T47D (cell line): ENCODE measurements at places on chromosomes 6 and 20.

- no peak for DNase-seq
Measured at GRCh38 chr6:24882835-24883555, 52.8 kb downstream of the RIPOR2 start.

DNA sequence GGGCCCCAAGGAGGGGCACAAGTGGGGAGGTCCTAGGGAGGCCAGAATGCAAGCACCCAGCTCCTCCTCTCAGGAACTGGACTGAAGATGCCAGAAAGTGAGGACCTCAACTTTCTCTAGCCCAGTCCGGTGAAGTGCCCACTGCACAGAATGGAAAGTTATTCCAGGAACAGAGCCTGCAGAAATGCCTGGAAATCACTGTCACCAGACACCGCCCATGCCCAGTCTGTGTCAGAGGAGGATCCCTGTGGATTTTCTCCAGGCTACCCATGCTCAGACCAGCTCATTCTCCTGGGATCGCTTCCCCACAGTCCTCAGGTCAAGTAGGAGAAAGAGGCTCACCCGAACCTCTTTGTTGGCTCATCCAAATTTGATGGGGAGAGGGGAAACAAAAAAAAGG, 6.5 kb downstream of the PRPH2 start:
- no peak for DNase-seq

- no peak for DNase-seq
Measured at GRCh38 chr6:37980222-37980595, 160.7 kb downstream of the ZFAND3 start.

- no peak for DNase-seq
Measured at GRCh38 chr6:137881522-137881886, 14.4 kb downstream of the TNFAIP3 start.

DNA sequence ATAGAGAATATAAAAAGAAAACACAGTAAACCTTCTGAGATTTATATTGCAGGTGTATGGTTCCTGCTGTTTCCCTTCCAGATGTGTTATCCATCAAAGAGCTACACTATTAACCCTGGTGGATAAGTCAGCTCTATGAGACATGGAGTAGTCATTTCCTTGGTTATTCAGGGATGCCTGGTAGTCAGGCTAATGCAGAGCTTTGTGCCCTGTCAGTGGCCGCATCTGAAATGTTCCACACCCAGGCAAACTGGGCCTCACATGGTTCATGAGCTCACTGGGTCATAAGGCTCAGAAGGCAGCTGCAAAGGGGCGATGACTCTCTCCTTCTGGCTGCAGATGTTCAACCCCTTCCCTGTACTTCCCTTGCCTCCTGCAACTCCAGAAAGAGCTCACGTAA, 473.6 kb downstream of the EPHA7 start:
- DNase-seq = no peak

DNA sequence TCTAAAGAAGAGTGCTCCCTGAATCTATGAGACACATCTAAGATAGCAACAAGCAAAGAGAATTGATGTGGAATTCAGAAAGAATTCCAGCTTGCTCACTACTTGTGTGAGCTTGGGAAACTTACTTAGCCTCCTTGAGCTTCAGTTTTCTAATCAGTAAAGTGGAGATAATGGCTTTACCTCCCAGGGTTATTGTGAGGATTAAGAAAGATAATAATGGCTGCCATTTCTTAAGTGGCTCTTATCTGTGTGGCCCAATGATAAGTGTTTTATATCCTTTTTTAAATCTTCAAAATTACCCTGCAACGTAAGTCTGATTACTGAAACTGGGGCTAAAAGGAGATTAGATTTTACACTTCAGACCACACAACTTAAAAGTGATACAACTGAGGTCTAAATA, 418.5 kb downstream of the LMBRD1 start:
- DNase-seq = no peak

GRCh38 chr6:93675856-93676417, 256.6 kb upstream of the EPHA7 start:
- no peak for DNase-seq

DNA sequence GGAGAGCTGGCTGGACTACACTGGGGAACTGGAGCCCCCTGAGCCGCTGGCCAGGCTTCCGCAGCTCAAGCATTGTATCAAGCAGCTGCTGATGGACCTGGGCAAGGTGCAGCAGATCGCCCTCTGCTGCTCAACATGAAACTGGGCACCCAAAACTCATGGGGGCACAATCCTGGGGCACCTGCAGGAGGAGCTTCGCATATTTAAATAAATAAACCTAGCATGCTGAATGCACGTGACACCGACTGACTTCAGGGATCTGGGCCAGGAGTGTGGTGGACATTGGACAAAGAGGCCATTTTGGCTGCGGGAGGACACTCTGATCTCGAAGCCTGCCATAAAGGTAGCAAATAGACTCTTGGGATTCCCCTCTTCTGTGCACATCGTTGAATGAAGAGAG, 6.8 kb downstream of the SCAND1 start:
- DNase-seq = peak; percentile 72

DNA sequence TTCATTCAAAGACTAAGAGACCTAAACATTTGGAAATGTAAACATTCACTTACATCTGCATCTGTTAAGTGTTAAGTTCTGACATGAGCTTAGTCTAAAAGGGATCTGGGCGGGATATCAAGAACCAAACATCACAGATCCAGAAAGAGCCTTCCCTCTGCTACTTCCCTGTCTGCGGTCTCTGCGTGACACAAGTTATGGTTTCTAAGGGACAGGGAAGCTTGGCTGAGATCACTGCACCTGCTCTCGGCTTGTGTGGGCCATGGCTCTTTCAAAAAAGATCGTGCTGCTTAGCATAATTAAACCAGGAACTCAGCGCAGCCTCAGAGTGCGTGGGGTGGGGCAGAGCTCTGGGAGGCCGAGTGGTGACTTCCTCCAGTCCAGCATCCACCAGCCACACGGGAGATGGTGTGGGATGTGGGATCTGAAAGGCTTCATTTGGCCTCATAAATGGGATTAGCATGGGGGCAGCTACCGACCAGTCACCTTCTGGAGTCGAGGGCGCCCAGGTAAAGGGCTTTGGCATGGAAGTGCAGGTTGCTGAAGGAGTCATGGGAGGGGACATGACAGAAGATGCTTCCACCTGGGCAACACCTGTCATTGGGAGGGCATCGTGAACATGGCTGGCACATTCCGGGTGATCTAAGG, 16.7 kb upstream of the RAMACL start:
- DNase-seq = no peak

DNA sequence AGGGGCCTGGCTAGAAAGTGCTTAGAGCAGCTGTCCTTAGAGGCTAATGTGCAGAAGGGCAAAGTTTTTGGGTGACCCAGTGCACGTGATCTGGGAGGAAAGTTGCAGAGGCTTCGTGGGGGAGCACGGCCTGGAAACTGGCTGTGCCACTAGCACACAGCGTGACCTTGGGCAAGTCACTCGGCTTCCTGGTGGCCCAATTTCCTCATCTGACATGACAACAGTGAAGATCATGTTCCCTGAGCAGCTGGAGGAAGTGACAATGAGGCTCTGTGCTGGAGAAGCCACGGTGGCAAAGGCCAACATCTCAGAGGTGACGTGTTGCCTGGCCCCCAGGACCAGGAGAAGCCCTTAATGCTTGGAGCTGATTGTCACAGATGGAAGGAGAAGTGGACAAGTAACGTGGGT, 99.5 kb downstream of the FOXC1 start:
- DNase-seq = no peak
